NCI-H1105 (cell line): ENCODE measurements at places on chromosomes 7 and 10.
A peak's percentile ranks its signal among the peaks of the same experiment; 100 is the strongest.

DNA sequence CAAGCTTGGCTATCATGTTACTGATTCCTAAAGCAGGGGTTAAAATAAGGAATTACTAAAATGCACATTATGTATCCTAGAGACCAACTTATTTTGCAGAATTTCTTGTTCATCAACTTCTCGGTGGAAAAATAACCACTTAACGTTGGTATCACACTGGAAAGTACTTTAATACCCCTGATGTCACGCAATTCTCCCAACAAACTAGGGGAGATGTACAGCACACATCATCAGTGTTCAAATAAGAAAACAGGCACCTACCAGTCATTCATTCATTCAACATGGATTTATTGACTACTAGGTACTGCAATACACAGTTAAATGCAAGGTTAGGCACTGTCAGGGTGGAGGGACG, 648 bp downstream of the HUS1 start:
- no peak for DNase-seq

- no peak for DNase-seq
Measured at GRCh38 chr10:100662067-100662466, 83.3 kb upstream of the PAX2 start.

- DNase-seq, result no peak
Measured at GRCh38 chr10:69223028-69223342, 2.9 kb downstream of the HKDC1 start.

GRCh38 chr7:41824284-41824683, 121.4 kb upstream of the INHBA start:
- no peak for DNase-seq

- peak; percentile 24 for DNase-seq
Measured at GRCh38 chr7:55527307-55527706, 45.0 kb downstream of the VOPP1 start.

GRCh38 chr10:47027108-47027783, 116.0 kb downstream of the PTPN20 start:
- DNase-seq, result no peak
